ENCODE measurements at places on chromosomes 4 and X.

DNA sequence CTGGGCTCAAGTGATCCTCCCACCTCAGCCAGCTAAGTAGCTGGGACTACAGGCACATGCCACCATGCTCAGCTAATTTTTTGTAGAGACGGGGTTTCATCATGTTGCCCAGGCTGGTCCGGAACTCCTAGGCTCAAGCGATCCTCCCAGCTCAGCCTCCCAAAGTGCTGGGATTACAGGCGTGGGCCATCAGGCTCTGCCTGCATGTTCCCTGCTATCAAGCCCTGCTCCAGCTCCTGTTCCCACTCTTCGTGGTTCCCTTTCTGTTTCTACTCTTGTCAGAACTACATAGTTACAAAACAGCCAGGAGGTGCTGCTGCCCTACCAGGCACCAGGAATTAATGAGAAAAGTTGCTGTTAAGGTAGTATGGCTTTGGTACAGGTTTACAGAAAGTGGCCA is 8.7 kb downstream of the TIMP1 start:
- DNase-seq, result no peak

GRCh38 chr4:23878912-23879732 is 10.7 kb downstream of the PPARGC1A start:
- no peak for DNase-seq

DNA sequence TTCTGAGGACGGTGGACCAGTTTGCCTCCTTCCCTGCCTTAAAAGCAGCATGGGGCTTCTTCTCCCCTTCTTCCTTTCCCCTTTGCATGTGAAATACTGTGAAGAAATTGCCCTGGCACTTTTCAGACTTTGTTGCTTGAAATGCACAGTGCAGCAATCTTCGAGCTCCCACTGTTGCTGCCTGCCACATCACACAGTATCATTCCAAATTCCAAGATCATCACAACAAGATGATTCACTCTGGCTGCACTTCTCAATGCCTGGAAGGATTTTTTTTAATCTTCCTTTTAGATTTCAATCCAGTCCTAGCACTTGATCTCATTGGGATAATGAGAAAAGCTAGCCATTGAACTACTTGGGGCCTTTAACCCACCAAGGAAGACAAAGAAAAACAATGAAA is 255.3 kb downstream of the RAPGEF2 start:
- no peak for DNase-seq

DNA sequence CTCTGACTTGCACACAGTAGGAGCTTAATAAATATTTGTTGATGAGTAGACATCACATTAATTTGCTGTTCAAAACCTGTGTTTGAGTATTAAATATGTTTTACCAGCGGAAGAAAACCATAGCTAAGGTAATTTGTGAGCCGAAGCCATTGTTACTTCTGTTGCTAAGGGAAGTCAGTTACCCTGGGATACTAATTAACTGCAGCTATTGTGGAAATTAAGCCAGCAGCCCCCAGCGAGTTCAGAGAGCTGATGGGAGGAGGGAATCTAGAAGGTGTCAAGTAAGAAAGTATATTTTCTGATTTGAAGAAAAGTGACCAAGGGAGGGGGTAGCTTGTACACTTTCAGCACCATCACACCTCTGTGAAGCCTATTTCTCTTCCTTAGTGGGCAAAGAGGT is 76.7 kb upstream of the IGSF1 start:
- no peak for DNase-seq

- DNase-seq, result peak; percentile 5
Observed at GRCh38 chrX:148562846-148563245, 62.4 kb downstream of the AFF2 start.

GRCh38 chr4:8155048-8155447 is 3.6 kb downstream of the ABLIM2 start:
- DNase-seq, result no peak

- no peak for DNase-seq
Observed at GRCh38 chrX:80765220-80765625, 44.5 kb downstream of the BRWD3 start.

- DNase-seq, result peak; percentile 44
Observed at GRCh38 chr4:127622921-127623796, 9.6 kb upstream of the INTU start.

Data from hematopoietic multipotent progenitor cell treated with erythropoietin and hydrocortisone succinate and interleukin-3 and kit ligand, for 6 days (in vitro differentiated cells).